ENCODE measurements at places on chromosomes 6 and 20.

- DNase-seq: no peak
Observed at GRCh38 chr6:158506601-158507000, 53.3 kb upstream of the TMEM181 start.

DNA sequence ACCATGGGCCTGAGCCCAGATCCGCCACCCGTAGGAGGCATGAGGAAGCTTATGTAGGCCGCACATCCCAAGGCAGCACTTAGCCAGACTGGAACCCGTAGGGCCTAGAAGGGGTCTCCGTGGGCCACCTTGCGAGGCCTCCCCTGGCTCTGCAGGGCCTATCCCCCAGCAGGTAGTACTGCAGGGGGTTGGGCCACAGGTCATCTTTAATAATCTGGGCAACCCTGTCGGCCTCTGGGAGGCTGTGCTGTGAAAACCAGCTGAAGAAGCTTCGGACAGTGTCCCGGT lies 18.5 kb downstream of the PLAGL2 start:
- DNase-seq: no peak

DNA sequence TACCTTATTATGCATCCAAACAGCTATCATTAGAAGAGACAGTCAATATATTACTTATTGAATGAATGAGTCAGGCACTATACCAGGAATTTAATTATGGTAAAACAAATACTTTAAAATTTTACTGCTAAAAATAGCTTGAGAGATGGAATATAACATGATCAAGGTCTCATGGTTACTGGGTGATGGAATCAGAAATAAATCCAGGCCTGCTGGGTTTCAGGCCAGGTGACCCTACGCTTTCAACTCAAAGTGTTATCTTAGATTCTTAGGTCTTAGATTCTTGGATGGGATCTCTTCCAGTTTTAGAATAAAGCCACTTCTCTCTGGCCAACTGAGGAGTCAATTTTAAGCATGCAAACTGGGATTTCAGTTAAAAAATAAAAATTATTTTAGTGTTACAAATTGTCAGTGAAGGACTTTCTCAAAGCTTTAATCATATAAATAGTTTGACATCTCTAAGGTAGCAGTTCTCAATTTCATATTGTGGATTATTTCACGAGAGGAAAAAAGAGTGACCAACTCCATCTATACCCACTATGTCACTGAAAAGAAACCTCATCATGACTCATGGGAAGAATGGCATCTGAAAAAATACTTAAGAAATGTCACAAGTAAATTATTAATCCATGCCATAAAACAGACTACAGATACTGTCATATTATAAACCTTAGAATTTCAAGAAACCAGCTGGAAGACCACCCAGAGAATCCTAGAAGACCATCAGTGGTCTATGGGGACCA lies 283.4 kb upstream of the RUNX2 start:
- DNase-seq: no peak

DNA sequence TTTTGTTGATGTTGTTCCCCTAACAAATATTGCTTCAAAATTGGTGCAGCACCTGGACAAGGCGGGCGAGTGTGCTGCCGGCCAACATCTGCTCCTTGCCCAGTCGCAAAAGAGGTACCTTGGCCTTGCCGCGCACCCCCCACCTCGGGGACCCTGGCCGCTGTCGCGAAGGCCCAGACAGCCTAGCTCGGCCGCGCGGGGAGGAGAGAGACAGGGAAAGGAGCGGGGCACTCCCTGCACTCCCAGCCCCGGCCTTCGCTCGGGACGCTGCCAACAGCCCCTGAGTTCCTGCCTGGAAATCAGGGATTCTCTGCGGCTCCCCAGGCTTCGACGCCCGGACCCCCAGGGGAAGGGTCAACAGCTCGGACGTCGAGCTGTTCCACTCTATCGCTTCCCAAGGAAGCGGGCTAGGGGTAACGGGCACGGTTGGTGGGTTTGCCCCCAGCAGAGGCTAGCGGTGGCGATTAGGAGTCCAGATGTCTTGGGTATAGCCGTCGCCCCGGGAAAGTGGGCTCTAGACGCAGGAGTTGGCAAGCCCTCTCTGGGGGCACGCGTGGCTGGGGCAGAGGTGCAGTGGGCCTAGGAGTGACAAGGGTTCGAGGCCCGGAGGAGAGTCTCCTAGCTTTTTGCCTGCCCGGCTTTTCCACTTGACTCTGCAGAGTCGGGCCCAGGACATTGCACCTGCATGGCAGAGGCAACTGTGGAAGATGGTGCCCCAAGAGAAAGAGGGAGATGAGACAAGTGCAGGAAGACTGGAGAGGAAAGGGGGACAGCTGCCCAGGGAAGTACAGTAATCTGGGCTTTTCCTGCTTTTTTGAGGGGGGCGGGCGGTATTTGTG lies 8.2 kb downstream of the POU3F2 start:
- no peak for DNase-seq

- DNase-seq: no peak
Observed at GRCh38 chr20:37803438-37804307, 99.3 kb upstream of the VSTM2L start.

DNA sequence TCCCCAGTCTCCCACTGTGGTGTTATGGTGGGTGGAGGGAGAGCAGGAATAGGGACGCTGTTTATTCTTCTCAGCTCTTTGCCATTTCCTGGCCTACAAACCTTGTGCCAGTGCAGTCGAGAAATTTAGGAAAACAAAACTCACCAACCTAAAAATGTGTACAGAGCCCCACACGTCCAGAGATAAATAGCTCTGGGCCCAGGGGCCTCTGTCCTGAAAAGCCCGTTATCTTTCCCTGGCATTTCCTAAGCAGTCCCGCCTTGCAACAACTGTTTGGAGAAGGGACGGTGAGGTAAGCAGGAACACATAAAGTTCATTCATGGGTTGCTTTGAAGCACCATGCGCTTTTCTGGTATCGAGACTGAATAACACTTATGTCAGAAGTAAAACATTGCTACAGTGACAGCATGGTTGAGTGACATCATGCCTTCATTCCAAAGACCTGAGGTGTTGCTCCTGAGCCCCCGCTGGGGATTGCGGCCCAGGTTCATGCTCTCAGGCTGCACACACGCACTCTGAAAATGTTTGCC lies 80.1 kb upstream of the NXT1 start:
- DNase-seq: no peak

GRCh38 chr6:136783495-136784270 lies 8.6 kb downstream of the MAP3K5 start:
- no peak for DNase-seq

DNA sequence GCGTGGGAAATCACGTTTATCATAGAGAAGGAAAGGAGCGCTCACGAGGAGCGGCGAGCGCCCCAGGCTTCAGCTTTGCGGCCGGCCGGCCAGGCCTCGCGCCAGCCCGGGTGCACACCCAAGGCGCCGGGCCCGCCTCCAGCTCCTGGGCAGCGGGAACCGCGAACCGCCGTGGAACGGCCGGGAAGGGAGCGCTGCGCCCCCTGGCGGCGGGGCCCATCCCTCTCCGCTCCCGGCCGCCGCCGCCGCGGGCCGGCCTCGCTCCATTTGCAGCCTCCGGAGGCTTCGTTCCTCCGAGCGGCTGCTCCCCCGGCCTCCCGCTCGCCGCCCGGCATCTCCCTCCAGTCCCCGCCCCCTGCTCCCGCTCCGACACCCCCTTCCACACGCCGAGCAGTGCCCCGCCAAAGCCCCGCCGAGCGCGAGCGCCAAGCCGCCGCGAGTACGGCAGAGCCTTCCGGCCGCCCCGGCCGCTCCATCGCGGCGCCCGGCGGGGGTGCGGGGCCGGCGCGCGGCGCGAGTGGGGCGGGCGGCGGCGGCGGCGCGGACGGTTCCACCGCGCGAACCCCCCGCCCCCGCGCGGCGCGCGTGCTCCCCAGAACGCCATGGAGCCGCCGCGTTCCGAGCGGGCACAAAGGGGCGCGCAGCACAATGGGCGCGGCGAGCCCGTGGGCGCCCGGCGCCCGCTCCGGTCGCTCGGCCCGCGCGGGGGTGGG lies 946 bp downstream of the BEND3 start:
- DNase-seq: peak; percentile 76

GRCh38 chr6:20468209-20468608 lies 66.0 kb upstream of the CDKAL1 start:
- DNase-seq: no peak

GRCh38 chr6:147769496-147770087 lies 261.1 kb downstream of the SAMD5 start:
- DNase-seq: no peak

- no peak for DNase-seq
Observed at GRCh38 chr6:74256781-74257180, 560.8 kb downstream of the CD109 start.

GRCh38 chr6:21019614-21020013 lies 485.4 kb downstream of the CDKAL1 start:
- no peak for DNase-seq

DNA sequence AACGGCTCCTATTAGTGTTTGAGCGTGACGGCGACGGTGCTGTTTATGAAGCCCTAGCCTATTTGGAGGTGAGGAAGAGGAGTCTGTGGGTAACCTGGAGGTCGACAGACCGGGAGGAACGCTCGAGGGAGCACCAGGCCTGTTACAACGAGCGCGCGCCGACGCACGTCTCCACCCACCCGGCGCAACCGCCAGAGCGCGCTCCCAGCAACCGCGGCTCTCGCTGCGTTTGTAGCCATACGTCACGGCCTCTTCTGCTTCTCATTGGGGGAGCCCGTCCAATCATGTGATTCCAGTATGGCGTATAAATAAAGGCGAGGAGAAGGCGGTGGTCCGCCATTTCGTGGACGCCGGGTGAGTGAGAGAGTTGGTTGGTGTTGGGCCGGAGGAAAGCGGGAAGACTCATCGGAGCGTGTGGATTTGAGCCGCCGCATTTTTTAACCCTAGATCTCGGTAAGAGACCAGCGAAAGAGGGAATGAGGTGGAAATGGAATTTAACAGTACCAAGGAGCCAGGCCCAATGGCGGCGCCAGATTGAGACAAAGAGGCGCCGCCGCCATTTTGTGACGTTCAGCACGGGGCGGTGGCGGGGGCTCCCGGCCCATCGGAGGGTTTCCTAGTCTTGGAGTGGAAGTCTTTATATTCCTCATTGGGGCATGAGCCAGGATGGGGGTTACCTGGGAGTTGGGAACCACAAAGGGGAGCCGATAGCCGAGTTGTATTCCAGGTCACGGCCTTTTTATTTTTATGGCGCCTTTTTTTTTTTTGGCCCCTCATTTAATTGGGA lies at the start of gene SRSF3:
TSS of gene SRSF3 (plus strand) at position 334 of the 787 bp plus-strand sequence. CDS start 2,401 bp downstream, outside the sequence.
- peak; percentile 96 for DNase-seq

- no peak for DNase-seq
Observed at GRCh38 chr20:10637563-10637962, 36.2 kb downstream of the JAG1 start.

- peak; percentile 47 for DNase-seq
Observed at GRCh38 chr20:41392871-41393704, 26.5 kb upstream of the EMILIN3 start.
